ENCODE measurements at places on chromosomes 12 and 14.
A peak's percentile ranks its signal among the peaks of the same experiment; 100 is the strongest.

DNA sequence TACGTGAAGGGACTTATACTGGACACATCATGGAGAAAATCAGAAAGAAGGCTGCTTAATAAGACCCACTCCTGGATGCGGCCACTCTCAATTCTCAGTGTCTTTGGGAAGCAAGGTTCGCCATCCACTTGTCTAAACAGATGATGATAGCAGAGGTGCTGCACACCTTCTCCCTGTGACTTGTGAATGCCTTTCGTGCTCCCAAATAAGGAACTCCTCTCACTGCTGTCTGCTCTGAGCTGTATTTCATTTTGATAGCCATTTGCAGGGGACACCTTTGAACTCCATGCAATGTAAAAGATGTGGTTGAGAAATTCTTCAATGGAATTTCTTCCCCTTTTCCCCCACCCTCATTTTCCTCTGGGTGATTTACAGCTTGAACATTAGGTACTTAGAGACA lies 11.6 kb downstream of the RMST start:
- DNase-seq, result no peak

GRCh38 chr12:52870361-52871290 lies 21.8 kb upstream of the KRT78 start:
- no peak for DNase-seq

GRCh38 chr12:81958406-81958805 lies 199.3 kb upstream of the PPFIA2 start:
- no peak for DNase-seq

- DNase-seq, result no peak
Measured at GRCh38 chr12:131979606-131980005, 29.9 kb downstream of the EP400 start.

- no peak for DNase-seq
Measured at GRCh38 chr14:59601056-59601455, 24.4 kb upstream of the CCDC175 start.

DNA sequence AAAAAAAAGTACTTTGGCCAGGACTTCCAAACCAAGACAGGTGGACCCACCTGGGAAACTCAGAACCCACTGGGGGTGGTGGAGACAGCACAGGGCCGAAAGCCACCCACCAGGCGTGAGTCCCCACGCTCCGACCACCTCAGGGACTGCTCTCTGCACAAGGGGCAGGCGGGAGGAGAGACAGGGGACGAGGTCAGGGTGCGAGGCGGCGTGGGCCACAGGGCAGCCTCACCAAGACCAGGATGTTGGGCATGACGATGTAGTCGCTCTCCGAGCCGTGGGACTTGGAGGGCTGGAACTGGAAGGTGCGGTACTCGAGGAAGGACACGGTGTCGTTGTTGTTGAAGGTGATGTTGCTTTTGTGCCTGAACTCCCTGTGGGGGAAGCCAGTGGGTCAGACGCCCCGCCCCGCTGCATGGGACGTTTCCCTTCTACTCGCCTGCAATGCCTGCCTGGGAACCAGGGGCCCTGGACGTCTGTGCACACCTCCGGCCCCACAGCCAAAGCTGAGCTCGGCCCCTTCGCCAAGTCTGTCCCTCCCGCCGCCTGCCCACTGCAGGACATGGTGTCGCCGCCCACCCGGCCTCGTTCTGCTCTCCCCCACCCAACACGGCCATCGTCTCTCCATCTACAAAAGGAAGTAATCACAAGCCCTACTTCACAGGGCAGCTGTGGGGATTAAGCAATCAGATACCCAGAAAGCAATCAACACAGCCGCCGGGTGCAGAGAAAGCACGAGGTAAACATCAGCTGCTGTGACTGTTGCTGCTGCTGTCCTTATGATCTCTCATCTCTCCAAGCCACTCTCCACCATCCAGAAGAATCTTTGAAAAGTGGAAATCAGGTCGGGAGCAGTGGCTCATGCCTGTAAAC lies 48.7 kb downstream of the SCARB1 start:
- no peak for DNase-seq

GRCh38 chr12:22525426-22525825 lies 18.9 kb downstream of the C2CD5 start:
- peak; percentile 6 for DNase-seq

DNA sequence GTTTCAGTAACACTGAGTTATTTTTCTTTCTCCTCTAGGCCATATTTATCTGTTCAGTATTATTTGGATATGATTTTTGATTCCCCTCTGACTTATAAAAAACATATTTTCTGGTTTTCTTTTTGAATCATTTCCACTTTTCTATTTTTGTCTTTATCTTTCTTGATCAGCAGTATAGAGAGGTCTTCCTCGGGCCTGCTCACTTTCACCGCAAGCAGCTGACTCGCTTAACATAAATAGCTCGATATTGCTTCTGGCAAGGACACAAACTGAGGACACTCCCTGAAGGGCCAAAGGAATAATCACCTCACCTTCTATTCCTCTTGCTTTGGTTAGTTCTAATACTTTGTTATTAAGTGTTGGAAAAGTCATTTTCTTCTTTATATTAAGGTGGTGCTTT lies 25.8 kb upstream of the TRHDE start:
- DNase-seq, result peak; percentile 34

DNA sequence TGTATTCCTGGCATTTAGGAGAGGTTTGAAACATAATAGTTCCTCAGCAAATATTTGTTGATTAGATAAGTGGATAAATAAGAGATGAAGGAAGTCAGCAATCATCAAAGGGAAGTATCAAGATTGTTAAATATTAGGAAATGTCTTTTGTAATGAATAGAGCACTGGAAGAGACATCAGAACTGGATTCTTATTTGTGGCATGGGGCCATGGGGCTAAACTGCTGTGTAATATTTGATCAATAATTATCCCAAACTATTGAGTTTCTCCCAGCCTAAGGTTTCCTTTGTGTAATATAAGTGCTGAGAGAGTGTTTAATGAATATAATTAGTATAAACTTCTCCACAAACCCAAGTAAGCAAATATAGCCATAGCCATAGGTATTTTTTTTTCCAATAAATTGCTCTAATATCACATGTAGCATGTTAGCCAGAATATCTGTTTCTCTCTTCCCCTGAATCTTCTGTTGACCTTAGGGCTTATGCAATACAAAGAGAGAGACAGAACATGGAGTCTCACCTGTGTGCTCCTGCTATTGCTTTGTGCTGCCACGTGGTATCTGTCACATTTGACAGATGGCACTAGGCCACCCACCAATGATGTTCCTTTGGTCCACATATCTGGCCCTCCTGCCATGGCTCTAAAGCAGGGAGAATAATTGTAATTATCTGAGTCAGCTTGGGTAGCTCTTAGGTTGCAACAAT lies 658.7 kb downstream of the SOX5 start:
- no peak for DNase-seq

- DNase-seq, result peak; percentile 29
Measured at GRCh38 chr14:60311417-60311816, 62.4 kb downstream of the PPM1A start.

- DNase-seq, result no peak
Measured at GRCh38 chr12:30870491-30871265, 55.9 kb upstream of the TSPAN11 start.

DNA sequence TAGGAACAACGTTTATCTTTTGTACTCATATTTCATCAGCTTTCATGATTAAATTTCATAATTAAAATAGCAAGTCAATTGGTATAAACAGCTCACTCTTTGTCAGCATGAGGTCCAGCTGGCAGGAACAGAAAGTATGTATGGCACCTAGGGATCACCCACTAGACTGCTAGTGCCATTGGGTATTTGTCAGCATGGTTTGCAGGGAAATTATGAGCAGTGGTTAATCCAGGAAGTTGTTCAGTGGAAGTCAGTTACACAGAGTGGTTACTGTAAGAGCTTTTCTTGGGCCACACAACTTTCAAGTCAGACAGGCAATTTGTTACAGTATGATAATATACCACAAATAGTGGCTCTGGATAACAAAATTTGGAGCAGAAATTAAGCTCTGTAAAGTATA lies 340.3 kb upstream of the RGS6 start:
- DNase-seq, result peak; percentile 90

DNA sequence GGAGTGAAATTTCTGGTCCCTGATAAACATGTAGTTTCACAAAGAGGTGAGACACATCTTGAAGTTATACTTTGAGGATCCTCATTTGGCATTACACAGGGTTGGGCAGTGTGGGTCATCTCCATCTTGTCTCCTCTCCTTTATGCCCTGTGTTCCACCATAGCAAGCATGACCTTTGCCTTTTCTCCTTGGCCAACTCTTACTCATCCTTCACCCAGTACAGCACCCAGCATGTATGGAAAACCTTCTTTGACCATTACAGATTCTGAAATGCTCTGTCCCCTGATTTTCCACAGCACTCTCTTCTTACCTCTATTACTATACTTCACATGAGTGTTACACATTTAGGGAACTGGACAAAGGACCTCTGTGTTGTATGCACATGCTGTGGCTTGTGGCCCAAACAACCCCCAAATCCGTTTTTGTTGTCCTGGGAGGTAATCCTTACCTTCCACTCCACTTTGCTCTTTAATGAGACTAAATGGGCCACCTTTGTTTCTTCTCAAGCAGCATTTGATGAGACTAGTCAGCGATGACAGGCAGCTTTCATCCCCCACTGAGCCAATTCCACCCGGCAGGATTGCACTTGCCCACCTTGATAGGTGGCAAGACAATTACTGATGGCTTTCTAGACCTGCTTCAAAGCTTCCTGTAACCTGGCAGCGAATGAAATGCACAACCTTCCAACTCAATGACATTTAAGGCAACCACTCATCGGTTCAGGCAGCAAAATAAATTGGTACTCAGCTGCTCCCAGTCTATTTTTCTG lies 163.5 kb downstream of the MON2 start:
- DNase-seq, result no peak

DNA sequence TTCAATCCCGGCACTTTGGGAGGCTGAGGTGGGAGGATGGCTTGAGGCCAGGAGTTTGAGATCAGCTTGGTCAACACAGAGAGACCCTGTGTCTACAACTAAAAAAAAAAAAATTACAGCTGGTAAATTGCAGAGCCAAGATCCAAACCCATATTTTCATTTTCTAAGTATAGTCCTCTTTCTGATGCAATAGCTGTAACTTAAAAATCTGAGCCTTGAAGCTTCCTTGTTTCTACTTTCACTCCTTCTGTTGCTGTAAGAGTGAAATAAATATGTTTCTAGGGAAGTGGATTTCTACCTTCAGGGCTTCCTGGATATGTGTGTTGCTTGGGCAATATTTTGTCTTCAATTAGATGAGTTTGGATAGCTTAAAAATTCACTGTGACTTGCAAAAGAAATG lies 42.0 kb upstream of the PRICKLE1 start:
- DNase-seq, result no peak

DNA sequence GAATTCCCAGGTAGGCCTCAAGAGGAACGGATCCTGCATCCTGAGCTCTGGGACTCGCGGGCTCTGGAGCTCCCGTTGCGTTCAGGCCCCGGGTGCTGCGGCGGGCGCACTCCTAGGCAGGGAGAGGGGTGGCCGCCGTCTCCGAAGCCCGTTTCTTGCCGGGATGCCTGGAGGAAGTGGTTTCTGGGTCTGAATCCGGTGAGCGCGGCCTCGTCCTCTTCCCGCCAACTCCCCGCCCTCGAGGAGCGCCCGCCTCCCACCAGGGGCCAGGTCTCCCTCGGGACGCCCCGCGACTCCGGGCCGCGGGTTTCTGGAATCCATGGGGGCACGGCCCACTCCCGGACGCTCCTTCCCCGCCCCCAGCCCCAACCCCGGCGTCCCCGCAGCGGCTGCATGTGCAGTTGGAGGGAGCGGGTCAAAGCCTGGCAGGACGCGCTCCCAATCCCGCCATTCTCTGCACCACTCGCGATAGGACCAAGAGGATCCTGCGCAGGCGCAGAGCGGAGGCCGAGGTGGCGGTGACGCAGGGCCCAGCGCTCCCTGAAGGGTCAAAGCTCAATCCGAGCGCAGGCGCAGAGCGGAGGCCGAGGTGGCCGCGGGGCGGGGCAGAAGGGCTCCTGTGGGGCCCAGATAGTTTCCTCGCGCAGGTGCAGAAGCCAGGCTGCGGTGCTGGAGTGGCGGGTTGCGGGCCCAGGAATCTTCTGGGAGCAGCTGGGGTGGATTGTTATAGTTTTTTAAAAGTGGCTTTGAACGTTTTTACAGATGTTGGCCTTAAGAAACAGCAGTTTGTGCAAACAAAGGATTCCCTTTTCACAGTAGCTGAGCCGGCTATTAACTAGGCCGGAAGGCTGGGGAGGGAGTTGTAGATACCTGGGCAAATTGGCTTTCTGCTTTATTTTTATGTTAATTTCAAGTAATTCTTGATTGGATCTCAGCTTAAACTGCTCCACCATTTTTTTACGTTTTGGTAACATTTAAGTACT lies 796.4 kb downstream of the AACS start:
- DNase-seq, result no peak

DNA sequence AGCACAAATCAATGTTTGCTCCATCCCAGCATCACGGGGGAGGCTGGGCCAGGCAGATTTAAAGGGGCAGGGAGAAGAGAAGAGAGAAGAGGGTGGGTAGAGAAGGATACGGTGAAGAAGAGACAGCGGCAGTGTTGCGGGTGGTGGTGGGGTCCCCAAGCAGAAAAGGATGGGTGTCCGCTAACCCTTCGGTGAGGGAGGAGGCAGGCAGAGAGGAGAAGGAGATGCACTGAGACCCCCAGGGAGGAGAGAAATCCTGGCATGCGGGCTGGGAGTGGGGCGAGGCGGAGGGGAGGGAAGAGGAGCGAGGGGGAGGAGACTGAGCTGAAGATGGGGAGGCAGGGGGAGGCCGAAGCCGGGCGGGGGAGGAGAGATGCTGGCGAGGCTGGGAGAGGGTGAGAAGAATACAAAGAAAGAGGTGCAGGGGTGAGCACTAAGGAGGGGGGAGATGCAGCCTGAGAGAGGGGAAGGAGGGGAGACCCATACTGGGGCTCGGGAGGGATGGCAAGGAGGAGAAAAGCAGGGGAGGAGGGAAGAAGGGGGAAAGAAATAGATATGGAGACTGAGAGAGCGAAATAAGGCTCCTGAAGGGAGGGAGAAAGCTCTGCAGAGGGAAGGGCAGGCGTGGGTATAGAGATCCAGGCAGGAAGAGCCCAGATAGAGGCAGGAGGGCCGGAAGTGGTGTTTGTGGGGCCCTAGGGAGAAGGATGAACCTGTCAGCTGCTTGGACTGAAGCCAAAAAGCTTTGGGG lies at the start of gene JPH4:
Gene JPH4 (minus strand): TSS at position 231 of the 751 bp plus-strand sequence. CDS start 1,337 bp downstream, outside the sequence.
- DNase-seq, result no peak

DNA sequence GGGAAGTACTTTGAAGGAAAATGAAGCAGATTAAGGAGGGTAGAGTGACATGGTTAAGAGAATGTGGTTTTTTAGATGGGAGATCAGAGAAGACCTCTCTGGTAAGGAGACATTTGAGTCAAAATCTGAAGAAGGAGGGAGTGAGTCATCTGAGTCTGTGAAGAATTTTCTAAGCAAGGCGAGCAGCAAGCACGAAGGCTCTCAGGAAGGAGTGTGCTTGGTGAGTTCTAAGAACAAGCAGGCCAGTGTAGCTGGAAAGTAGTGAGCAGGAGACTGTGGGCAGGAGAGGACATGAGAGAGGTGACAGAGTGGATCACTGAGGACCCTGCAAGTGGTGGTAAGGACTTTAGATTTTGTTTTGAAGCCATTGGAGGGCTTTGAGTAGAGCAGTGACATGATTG lies 76.3 kb upstream of the FUT8 start:
- DNase-seq, result peak; percentile 81

DNA sequence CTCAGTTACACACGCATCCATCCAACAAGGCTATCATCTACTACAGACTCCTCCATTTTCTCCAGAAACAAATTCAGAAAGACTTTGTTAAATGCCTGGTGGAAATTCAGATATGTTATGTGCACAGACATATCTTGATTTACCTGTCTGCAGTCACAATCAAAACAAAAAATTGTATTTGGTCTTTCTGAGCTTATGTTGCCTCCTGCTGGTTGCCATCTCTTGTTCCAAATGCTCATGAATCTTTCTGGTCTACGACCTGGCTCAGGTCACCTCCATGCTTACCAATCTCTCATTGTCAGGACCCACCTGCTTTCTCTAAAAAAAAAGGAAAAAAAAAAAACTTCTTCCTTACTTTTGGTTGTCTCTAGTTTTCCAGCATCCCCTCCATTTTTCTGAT lies 169.2 kb upstream of the PLXNC1 start:
- DNase-seq, result peak; percentile 15
